ENCODE measurements at places on chromosomes 13 and 19.

GRCh38 chr19:46303322-46303690, 6.5 kb downstream of the HIF3A start:
- DNase-seq, result no peak

- no peak for DNase-seq
Measured at GRCh38 chr13:103431856-103432255, 365.6 kb upstream of the SLC10A2 start.

- no peak for DNase-seq
Measured at GRCh38 chr19:39544911-39545310, 5.0 kb upstream of the EID2 start.

- no peak for DNase-seq
Measured at GRCh38 chr19:35278578-35279284, 3.6 kb upstream of the HAMP start.

- no peak for DNase-seq
Measured at GRCh38 chr13:73329355-73329754, 270.6 kb downstream of the KLF5 start.

GRCh38 chr13:21289475-21289874, 113.0 kb downstream of the MRPL57 start:
- no peak for DNase-seq

- no peak for DNase-seq
Measured at GRCh38 chr19:30739394-30739793, 367.2 kb downstream of the ZNF536 start.
